Activated CD4-positive, alpha-beta T cell treated with anti-CD3 and anti-CD28 coated beads for 24 hours (primary cell): ENCODE measurements at places on chromosomes 5 and 9.

GRCh38 chr5:13921578-13921977 is 22.9 kb downstream of the DNAH5 start:
- DNase-seq: no peak

GRCh38 chr9:83701286-83701685 is 6.5 kb downstream of the UBQLN1 start:
- no peak for DNase-seq

DNA sequence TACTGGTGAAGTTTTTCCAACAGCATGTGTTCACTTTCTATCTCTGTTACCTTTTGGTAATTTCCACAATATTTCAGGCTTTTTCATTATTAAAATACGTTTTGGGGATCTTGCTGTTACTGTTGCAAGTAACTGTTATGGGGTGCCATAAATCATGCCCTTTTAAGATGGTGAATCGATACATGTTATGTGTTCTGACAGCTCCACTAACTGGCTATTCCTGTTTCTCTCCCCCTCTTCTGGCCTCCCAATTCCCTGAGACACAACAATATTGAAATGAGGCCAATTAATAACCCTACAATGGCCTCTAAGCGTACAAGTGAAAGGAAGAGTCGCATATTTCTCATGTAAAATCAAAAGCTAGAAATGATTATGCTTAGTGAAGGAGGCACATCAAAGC is 13.1 kb upstream of the MSH3 start:
- DNase-seq: no peak

GRCh38 chr9:110161940-110162339 is 46.0 kb downstream of the C9orf152 start:
- DNase-seq: no peak

GRCh38 chr9:106400950-106401349 is 462.0 kb upstream of the ZNF462 start:
- DNase-seq: no peak

DNA sequence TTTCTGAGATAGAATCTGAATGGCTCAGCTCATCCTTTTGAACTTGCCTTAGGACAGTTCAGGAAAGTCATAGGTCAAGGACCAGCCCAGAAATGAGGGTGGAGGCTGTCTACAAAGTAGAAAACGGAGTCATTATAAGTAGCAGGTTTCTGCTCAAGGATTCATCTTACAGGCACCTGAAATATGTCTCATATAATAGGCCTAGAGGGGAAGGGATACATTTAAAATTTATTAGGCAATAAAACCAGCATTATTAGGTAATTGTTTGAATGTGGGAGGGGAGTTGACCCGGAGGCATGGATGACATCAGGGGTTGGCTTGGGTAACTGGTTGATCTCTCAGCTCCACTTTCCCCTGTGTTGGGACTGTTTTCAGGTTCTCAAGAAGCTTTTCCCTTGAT is 11.9 kb upstream of the GALNT10 start:
- no peak for DNase-seq

DNA sequence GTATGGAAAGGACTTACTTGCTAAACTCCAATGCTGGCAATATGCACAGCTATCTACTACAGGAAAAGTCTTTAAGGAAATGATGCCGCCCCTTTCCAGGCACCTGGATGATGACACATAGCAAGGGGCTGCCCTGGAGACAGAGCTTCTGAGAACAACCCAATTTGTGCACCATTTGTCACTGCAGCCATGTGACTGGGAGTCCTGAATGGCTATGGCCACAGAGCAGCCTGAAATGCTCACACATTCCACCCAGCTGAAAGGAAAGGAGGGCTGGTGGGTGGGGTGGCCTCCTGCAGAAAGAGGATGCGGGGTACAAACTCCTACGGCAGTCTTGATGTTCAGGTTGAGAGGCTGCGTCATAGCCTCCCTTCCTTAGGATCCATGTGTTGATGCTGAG is 70.1 kb upstream of the FSTL4 start:
- DNase-seq: no peak

- no peak for DNase-seq
Observed at GRCh38 chr5:71932655-71933338, 174.5 kb upstream of the MAP1B start.

GRCh38 chr5:180898621-180899246 is at the start of gene BTNL8:
TSS of gene BTNL8 (plus strand) at chr5:180899159. CDS start at chr5:180899311, 152 bp downstream.
- no peak for DNase-seq

DNA sequence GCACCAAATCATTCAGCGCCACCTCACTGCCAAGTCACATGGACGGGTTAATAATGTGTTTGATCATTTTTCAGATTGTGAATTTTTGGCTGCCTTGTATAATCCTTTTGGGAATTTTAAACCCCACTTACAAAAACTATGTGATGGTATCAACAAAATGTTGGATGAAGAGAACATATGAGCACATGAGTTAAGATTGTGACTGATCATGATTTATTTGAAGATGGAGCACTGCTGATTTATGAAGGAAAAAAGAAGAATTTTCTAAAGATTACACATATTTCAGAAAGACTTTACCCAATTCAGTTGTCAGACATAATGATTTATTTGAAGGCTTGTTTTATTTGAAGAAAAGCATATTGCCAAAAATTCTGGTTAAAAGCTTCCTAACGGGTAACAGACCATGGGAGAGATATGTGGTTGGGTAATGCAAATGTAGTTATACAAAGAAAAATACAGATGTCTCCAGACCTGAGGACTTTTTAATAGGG is 37.4 kb downstream of the TNFAIP8 start:
- no peak for DNase-seq

- DNase-seq: peak; percentile 64
Observed at GRCh38 chr5:157271740-157272271, 5.9 kb downstream of the CYFIP2 start.

- DNase-seq: no peak
Observed at GRCh38 chr9:99563364-99563763, 258.3 kb upstream of the NR4A3 start.

DNA sequence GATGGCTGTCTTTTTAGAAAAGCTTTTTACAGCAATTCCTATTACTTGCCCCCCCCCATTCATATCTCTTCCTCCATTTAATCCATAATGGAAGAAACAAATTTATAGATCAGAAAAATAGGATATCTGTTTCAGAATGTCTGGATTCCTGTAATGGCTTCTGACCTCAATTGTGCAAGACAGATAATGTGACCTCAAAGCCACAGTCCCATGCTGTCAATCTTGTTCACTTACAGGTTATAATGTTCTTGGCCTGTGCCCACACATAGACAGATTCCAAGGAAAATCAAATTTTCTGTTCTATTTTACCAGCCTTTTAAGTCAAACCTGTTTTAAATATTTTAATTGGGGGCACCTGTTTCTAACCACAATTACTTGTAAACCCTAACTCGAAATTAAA is 143.4 kb downstream of the ENTREP1 start:
- DNase-seq: no peak

- DNase-seq: peak; percentile 52
Observed at GRCh38 chr9:136244122-136244968, 1.3 kb downstream of the QSOX2 start.

DNA sequence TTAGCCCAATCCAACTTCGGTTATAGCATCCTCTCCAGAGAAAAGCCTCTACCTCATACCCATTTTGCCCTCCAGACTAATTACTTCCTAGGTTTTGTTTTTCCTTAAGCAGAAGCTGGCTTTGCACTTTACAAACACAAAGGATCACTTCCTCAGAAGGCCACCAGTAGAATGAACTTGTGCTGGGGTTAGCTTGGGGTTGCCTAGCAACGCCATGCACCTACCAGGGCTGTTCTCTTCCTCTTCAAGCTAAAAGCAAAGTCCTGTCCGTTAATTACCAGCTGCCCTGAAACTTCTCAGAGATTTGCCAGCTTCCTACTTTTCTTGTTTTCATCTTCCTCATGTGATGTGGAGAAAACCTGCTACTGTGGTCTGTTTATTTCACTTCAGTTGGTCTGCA is 132.0 kb upstream of the WWC1 start:
- no peak for DNase-seq

DNA sequence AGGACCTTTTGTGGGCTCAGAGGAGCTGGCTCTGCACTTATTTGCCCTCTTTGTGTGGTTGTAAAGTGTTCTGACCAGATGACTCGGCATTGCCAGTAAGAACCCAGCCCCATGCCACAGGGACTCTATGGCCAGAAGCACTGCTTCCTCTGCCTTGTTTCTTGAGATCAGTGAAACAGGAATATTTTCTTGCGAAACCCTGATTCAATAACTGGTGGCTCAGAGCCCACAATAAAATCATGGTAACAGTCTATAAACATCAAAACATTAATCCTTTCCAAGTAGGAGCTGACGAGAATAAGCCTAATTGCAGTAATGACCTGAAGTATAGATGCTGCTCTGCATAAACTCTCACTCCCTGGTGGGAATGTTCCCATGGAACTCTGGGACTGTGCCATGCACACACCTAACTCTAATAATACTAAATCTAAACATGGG is 344.3 kb downstream of the ZNF608 start:
- no peak for DNase-seq

GRCh38 chr5:128395073-128395472 is 143.0 kb downstream of the FBN2 start:
- no peak for DNase-seq

GRCh38 chr5:4855036-4855435 is 285.1 kb upstream of the ADAMTS16 start:
- no peak for DNase-seq

GRCh38 chr5:124747791-124748686 is 1.6 kb upstream of the ZNF608 start:
- DNase-seq: no peak

GRCh38 chr9:34986540-34987047 is 3.0 kb upstream of the DNAJB5 start:
- no peak for DNase-seq

DNA sequence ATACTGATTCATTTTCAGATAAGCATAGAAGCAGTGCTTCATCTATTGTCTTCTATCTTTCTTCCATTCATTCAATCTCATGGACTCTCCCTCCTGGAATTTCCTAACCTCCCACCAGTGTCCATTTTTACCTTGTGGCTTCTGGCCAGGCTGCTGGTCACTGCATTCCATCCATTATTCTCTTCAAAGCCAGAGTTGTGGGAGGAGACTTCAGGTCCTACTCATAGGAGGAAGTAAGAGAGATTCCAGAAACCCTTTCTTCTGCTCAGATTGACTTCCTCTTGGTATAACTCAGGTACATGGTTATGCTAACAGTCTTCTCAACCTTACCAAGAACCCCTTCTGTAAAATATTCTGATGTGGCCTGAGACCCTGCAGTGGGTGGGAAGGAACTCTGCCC is 153.3 kb upstream of the SLC12A2 start:
- DNase-seq: no peak

DNA sequence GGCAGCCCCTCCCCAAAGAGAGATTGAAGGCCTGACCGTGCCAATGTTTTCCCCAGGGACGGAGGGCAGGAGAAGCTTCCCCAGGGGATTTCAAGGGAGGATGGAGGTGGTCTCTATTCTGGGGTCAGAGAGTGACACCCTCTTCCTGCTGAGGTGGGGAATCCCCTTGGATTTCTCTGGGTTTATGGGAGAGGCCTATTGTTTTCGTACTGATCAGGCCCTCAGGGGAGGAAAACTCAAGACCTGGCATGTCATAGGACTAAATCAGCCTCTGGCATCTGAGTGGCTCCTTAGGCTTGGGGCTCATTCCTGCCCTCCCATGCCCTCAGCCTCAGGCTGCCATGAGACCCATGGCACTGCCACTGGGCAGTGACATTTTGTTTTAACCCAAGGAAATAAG is 44.6 kb downstream of the IRF1 start:
- no peak for DNase-seq

DNA sequence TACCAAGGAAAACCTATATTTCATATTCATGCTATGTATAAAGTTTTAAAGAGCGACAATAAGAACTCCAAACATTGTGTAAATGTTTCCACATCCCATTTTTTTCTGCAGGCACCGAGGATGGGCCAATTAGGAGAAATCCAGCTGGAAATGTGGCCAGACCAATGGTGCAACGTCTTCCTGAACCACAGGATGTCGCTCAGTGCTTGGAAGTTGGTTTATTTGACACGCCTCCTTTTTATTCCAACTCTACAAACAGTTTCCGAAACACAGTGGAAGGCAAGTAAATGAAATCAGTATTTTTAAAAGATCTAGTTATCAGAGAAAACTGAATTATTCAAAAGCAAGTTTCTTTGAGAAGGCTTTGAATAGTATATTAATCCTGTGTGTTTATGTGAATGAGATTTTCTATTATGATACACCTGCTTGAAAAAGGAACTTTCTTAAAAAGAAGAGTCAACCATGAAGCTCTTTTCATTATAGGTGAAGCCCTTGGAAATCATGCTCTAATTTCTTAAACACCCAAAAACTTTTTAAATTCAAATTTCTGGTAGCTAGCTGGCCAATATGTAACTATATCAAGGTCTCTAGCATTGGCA is 9.1 kb downstream of the TYRP1 start:
- no peak for DNase-seq

- no peak for DNase-seq
Observed at GRCh38 chr5:141517312-141517711, 28.4 kb downstream of the PCDHGC5 start.

DNA sequence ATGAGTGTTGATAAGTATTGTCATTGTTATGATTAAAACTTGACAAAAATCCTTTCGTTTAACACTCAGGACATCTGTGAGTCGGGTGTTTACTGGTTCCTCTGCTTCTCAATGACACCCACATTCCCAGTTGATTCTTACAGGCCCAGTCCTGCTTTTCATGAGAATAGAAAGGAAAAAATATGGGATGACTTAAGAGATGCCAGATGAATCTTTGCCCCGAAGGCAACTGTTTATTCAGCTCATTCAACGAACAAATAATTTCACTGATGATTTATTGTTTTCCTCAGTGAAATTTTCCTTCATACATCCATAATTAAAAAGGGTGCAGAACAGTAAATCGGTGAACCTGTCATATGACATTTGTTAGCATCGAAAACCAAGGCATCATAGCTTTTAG is 452.4 kb upstream of the WWC1 start:
- DNase-seq: no peak

GRCh38 chr5:121853850-121854249 is 2.2 kb downstream of the FTMT start:
- DNase-seq: no peak
